CD4-positive, alpha-beta T cell treated with Interleukin-2 at 100 ng/mL for 4 hours (primary cell): ENCODE measurements at places on chromosomes 12 and 14.

GRCh38 chr12:89448951-89449371 is 75.6 kb downstream of the GALNT4 start:
- no peak for DNase-seq

DNA sequence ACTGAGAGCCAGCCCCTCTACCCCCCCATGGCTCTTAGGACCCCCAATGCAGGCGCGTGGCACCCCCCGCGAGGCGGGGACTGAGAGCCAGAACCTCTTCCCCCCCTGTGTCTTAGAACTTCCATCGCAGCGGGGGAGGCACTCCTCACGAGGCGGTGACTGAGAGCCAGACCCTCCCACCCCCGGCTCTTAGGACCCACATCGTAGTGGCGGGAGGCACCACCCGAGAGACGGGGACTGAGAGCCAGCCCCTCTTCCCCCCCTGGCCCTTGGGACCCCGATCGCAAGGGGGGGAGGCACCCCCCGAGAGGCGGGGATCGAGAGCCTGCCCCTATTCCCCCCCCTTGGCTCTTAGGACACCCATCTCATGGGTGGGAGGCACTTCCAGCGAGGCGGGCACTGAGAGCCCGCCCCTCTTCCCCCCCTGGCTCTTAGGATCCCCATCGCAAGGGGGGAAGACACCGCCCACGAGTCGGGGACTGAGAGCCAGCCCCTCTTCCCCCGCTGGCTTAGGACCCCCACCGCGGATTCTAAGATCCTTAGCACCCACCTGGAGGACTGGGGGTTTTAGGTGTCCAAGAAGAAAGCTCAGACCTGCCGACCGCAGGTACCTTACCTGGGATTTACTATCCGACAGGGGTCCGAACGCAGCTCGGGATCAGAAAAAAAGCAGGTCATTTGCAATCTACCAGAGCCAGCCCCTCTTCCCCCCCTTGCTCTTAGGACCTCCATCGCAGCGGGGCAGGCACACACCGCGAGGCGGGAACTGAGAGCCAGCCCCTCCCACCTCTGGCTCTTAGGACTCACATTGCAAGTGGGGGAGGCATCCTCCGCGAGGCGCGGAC is 44.9 kb downstream of the DDX11 start:
- no peak for DNase-seq

DNA sequence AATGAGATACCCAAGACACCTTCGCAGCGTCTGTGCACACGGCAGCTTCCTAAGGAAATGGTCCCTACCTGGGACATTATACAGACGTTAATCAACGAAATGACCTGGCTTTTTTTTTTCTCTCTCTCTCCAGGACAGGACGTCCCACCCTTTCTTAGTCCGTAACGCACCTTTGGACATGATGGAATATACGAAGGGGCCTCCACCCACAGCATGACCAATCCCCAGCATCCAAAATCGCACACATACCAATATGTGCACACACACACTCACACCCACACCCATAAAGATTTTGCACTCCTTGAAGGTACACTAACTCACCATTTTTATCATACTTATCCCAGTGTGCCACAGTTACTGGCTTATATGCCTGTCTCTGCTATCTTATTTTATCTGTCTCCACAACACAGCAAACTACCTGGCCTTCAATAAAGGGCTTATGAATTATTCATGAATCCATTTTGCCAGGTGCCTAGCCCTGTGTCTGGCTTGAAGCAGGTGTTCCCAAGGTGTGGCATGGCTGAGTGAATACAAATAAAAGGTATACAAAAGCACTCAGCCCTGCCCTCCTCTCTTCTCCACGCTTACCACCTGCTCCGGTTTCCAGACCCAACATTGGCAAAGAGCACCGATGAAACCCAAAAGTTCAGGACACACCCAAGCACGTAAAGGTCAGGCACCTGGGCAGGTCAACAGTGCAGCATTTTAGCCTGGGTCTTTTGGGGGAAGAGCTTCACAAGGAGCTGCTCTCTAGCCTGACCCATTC is 2.2 kb downstream of the SCNN1A start:
- no peak for DNase-seq

GRCh38 chr14:80202888-80203562 is 8.3 kb downstream of the DIO2 start:
- no peak for DNase-seq

DNA sequence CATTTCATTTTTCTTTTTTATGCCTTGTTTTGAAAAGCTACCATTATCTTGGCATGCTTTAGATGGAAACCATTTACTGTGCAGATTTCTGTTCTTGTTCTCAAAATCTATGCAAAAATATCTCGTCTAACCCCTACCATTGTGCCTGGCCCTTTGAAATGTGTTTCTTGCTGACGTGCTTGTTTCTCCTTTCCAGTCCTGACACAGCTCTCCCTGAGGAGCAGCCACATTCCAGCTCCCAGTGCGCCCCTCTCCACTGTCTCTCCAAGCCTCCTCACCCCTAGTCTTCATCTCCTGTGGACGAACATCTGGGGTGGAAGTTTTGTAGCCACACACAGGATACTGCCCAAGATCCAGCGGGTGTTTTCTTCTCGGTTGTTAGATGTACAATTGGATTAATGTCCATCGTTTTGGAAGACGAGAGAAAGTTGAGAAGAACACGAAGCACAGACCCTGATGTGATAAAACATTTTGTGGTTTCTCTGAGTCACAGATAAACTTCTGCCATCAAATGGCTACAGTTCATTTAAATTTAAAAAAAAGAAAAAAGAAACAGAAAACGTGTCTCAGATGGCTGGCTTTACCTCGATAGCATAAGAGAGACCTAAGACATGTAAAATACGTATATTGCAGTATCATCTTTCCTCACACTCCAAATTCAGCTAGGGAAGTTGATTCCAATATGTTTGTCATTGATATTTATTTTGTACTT is 21.9 kb upstream of the FGD4 start:
- DNase-seq: no peak

DNA sequence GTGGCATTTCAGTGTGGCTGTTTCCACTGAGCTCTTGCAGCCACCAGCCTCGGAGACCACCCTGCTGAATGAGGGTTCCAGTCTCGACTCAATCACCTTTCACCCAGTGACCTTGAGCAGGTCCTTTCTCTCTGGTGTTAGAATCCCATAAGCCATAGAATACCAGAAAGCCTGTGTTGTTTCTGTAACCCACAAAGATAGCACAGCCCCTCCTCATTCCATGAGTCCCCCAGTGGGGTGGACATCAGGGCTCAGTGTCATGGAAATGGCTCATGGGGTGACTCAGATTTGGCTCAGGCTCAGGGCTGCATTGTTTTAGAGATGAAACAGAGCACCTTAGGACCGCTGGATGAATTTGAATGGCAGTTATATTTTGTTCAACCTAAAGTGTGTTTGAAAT is 171.5 kb downstream of the PTPN11 start:
- no peak for DNase-seq

DNA sequence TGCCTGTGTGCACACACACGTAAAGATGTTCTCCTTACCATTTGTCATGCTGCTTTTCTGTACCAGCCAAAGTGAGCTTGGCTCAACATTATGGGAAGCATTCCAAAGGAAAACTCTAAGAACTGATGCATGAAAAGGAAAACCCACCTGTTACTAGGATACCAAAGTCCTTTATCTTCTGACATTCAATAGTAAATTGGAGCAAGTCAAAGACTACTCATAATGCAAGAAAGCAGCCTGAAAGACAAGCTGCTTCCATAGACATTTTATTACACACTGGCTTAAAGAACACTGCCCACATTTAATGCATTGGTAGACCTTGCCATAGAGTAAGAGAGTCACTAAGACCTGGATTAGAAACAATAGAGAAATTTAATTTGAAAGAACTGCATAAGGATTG is 159.0 kb downstream of the LRIG3 start:
- no peak for DNase-seq

- DNase-seq: no peak
Observed at GRCh38 chr12:131114271-131114670, 160.6 kb downstream of the ADGRD1 start.

- peak; percentile 62 for DNase-seq
Observed at GRCh38 chr12:39587225-39587624, 32.4 kb downstream of the ABCD2 start.

DNA sequence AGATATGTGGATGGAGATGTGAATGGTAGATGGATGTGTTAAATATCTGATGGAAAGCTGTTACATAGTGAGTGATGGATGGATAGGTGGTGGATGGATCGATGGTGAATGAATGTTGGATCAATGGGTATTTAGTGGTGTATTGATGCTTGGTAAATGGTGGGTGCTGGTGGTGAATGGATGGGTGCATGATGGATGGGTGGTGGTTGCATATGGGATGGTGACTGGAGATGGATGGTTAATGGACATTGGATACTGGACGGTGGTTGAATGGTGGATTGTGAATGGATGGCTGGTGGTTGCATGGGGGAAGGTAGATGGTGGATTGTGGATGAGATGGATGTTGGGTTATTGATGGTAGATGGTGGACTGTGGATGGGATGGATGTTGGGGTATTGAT is 2.1 kb upstream of the LBHD2 start:
- DNase-seq: no peak

GRCh38 chr14:69574263-69574953 is at the start of gene CCDC177:
CCDC177 (minus strand) TSS chr14:69574871; CDS start chr14:69573622, 1,249 bp downstream.
- peak; percentile 71 for DNase-seq
